ENCODE measurements at places on chromosomes 6 and 20.

DNA sequence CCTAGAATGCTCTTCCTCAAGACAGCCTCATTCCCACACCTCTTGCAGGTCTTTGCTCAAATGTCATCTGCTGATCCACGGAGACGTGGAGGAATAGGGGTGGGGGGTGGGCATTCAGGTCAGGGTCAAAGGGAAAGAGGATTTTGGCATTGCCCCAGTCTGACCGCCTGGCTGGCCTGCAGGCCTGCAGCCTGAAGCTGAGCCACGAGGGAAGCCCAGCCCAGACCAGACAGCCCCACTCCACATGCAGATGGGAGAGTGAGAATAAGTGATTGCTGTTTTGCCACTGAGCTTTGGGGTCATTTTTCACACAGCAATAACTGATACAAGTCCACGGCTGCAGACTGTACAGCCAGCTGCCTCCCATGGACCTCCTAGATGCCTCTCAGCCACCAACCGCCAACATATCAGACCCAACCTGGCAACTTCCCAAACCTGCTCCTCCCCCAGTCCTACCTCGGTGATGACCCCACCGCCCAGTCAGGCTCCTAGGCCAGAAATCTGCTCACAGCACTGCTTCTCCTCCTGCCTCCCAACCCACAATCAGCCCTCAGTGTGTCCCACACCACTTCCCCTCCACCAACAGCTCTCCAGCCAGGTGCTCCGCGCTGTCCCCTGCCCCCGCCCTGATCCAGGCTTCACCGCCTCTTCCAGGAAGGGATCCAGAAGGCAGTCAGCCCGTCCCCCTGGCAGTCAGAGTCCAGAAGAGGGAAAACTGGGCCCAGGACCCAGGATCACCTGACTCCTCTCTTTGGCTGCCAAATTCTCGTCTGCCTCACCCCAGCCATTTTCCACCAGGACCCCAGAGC lies 14.0 kb downstream of the KIAA1755 start:
- DNase-seq = no peak

DNA sequence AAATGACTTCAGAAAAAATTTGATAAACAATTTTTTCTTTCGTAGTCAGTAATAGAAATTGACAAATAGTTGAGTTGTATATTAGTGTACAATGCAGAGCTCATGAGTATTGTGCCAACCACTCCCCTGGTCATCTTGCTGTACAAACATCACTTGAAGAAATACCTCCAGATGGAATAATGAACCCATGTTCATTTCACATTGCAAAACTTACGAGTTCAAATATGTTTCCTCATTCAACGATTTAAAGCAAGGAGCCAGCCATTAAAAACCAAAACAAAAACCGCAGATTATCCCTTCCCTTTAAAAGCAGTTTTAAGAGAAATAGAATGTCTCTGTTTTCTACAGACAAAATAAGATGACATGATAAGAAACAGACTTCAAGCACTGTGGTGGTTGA lies 62.5 kb downstream of the RALGAPA2 start:
- no peak for DNase-seq

- DNase-seq = no peak
These were observed 125.5 kb downstream of the EPHA7 start for GRCh38 chr6:93293872-93294271.

DNA sequence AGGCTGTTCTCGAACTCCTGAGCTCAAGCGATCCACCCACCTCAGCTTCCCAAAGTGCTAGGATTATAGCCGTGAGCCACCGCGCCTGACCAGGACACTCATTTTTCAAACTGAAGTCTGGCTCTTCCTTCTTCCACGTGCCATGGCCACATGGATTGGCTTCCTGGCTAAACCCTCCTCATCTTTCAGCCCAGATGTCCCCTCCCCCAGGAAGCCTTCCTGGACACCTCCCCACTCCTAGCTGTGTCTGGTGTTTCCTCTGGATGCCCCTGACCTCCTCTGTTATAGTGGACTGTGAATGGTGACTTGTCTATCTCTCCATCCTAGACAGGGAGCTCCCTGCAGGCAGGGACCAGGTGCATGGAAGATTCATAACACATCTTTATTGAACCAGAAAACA lies 57.2 kb downstream of the RIPOR3 start:
- DNase-seq = no peak

DNA sequence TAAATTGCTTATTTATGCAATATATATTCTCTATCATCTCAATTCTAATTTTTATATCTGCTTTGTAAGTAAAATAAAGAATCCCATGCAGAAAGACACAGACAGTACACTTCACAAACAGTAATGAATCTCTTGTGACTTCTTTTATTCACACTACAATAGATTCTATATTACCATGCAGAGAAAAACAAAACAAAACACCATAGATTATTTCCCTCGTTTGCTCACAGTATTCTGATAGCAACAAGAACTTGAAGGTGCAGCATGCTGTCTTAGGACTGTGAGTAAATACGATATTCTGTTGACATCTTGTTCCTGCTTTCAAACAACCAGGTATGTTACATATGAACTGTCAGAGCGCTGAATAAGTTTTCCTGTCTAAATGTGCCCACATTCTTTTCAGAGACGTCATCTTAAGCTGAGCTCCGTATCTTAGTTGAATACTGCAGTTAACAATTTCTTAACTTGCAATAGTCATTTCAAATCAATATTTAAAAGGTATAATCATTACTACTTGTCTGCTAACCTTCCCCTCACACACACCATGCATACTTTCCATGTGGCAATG lies 140.1 kb downstream of the BTBD9 start:
- DNase-seq = no peak

DNA sequence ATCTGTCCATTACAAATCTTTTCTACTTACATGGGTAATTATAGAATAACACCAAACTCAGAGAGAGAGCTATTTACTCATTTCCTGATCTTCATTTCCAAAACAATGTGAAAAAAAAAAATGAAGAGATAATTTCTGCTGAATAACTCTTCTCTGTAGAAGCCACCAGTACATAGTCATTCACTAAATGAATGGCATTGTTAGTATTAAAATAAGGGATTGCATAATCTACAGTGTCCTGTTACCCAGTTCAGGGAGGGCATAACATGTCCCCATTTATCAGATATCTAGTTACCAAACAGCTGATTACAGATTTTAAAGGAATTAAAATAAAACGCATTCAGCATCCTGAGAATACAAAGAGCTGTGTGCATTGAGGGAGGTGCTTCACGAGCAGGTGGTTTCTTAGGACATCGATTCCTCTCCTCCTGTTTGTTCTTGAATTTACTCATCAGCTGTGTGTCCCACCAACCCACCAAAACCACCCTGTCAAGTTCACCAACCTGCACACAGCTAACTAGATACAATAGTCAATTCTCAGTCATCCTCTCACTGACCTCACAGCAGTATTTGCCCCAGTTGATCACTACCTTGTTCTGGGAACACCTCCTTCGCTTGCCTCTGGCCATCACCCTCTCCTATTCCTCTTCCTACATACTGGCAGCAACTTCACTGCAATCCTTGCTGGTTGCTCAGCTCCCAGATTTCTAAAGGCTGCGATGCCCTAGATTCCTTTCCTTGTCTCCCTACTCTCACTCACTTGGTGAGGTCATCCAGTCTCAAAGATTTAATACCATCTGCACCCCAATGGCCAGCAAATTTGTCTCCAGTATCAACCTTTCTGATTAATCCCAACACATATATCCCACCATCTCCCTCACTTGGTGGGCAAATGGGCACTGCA lies 18.7 kb downstream of the CNKSR3 start:
- DNase-seq = no peak

- no peak for DNase-seq
These were observed 8.8 kb downstream of the DEFB129 start for GRCh38 chr20:235891-236290.

DNA sequence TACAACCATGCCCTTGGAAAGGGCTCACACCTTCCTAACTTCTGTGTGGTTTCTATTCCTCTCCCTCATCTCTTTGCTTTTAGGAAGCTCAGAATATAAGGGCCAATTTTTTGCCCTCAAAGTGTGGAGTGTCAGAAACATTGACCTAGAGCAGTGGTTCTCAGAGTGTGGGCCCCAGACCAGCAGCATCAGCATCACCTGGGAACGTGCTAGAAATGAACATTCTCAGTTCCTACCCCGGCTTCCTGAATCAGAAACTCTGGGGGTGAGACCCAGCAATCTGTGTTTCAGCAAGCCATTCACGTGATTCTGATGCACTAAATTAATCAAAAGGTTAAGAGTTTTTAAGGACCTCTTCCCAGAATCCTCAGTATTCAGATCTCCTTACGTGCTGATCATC lies 47.9 kb upstream of the IL17A start:
- no peak for DNase-seq

DNA sequence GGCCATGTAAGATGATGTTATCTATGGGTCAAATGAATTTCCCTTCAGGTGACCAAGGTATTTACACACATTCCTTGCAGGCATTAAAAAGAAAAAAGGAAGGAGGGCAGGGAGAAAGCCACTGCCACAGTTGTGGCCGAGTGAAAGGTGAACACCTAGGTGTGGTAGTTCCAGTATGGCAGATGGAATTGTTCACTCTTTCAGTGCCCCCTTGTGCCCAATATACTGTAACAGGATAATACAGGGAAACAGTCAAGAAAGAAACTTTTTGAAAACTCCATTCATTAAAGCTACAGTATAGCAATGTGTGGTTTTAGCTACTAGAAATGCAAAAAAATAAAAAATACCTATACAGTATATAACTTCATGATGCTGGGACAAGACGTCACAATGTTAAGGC lies 52.1 kb downstream of the BMP2 start:
- no peak for DNase-seq

GRCh38 chr6:85449818-85450759 lies at the start of gene NT5E:
NT5E (plus strand) TSS chr6:85450083; CDS start chr6:85450140, 57 bp downstream.
- no peak for DNase-seq

DNA sequence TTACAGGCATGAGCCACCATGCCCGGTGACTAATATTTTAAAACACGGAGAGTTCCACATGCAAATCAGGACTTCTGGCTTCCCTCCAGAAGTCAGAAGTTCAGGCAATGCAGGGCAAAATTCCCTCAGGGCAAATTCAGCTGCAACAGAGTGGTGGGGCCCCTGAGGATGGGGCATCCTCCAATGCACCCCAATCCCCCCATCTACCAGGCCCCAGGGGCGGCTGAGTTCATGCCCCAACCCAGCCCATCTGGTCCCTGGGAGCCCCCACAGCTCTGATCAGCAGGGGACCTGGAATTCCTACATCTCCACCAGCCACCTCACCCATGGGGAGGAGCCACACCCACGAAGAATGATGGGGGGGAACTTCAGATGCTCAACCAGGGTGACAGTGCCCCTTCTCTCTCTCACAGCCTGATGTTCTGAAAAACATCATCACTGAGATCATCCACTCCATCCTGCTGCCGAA lies 22.6 kb downstream of the BPIFB1 start:
- no peak for DNase-seq

DNA sequence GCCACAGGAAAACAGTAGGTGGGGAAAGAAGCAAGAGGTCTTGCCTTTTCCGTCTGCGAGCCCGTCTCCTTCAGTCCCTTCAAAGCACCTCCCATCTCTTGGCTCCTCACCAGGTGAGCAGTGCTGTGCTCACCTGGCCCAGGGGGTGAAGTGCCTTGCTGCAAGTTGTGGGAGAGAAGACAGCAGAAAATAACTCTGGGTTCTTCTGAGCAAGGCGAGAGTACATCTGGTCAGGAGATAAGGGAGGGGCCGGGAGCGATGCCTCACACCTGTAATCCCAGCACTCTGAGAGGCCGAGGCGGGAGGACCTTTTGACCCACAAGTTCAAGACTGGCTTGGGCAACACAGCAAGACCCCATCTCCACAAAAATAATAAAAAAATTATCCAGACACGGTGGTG lies 35.6 kb upstream of the TGM3 start:
- DNase-seq = no peak

DNA sequence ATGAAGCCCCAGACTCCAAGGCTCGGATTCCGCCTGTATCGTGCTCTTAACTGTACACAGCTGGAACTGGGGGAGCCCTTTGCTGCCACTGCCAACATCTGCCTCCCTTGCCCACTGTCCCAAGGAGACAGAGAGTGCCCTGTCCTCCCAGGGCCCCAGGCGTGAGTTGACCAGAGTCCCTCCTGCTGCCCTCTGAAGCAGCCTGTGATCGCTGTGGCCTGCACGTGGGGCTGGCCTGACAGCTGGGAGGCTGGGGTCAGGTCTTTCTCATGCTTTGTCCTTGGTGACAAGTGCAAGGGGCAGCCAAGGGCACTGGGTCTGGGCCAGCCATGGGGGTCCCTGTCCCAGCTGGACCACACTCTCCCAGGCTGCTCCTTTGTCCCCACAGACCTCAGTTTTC lies 44.3 kb downstream of the KIAA1755 start:
- no peak for DNase-seq

DNA sequence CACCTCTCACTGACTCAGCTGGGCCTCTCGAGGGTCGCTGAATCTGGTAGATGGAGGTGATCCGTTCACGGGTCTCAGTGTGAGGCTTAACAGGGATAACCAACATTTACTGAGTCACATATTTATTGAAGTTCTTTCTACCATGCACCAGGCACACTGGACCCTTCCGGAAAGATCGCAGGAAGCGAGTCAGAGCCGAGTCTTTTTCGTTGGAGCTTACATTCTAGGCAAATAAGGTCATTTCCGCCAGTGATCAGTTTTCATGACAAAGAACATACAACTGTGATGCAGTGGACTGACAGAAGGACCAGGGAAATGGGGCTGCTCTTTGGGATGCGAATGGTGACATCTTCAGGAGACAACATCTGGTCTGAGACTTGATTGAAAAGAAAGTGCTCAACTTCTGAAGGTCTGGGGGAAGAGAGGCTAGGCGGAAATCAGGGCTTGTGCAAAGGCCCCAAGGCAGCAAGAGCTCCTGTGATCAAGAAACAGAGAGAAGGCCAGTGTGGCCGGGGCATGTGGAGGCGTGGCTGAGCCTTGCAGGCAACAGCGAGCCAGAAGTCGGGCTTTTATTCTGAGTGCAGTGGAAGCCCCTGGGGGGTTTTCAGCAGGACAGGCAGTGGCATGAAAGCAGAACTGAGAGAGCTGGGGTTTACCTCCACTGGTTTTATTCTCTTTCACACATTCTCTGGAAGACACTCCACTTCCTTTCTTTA lies 56.7 kb downstream of the APCDD1L start:
- DNase-seq = no peak

GRCh38 chr6:105591053-105591452 lies 188.2 kb upstream of the PREP start:
- no peak for DNase-seq

DNA sequence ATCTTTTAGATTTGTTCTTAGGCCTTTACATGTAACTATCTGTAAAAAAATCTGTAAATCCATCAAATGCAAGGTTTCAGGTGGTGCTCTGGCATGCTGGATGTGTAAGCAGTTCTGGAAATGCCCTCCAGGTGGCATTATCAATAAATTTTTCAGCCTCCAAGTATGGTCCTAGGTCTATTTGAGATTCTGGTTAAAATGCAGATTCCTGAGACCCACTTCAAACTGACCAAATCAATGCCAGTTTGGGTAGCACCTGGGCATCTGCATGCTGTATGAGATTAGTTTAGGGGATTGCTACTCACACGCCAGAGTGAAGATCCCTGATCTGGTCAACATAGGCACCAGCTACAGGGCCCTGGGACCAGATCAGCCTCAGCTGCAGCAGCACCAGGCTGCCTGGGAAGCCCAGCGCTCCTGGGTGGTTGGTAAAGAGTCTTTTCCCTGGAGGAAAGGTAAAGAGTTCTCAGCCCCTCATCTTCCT lies 507.3 kb upstream of the CITED2 start:
- no peak for DNase-seq
